Stimulated activated CD8-positive, alpha-beta memory T cell treated with anti-CD3 and anti-CD28 coated beads, Interleukin-4, amount 100 ng/mL, for 1 hour (primary cell): ENCODE measurements at places on chromosomes 7 and 10.

- DNase-seq = no peak
Observed at GRCh38 chr7:117791877-117792780, 81.1 kb downstream of the CTTNBP2 start.

DNA sequence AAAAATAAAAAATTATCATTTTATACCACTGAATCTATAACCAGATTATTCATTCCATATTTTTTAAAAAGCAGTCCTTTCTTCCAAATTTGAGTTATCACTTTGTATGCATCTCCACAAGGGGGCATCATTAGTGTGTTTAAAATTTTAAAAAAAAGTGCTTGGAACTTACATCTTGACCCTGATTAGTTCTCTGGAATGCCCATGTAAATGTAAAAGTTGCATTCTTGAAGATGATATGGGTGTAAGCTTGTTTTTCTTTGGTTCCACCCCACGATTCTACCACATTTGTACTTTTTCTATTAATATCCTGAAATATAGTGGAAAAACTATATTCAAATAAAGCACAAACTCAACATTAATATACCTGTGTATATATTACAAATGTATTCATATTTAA, 144.9 kb downstream of the ELAPOR2 start:
- DNase-seq = no peak

GRCh38 chr10:125375210-125375609, 214.8 kb upstream of the CTBP2 start:
- DNase-seq = no peak

- no peak for DNase-seq
Observed at GRCh38 chr10:73655257-73655989, 406 bp downstream of the SYNPO2L start.

- no peak for DNase-seq
Observed at GRCh38 chr10:32621969-32622368, 176.0 kb downstream of the CCDC7 start.

GRCh38 chr10:52488606-52489485, 174.8 kb downstream of the DKK1 start:
- no peak for DNase-seq

- no peak for DNase-seq
Observed at GRCh38 chr7:36594445-36594844, 129.8 kb downstream of the AOAH start.

DNA sequence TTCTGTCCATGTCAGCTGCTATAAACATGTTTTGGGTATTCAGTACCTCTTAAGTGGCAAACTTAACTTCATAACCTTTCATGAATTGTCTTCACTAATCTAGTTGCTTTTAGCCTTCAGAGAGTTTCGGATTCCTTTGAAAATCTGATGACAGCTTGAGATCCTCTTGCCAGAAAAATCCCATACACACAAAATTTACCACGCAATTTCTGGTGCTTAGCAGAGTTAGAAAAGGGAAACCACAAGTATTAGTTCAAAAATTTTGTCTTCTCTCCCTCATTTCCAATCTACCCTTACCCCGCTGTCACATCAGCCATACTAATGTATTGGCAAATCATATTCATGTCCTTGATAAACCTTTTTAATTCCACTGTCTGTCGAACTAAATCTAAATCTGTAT, 72.7 kb upstream of the TMEM106B start:
- DNase-seq = no peak

GRCh38 chr7:158139499-158139898, 448.1 kb downstream of the PTPRN2 start:
- DNase-seq = no peak

DNA sequence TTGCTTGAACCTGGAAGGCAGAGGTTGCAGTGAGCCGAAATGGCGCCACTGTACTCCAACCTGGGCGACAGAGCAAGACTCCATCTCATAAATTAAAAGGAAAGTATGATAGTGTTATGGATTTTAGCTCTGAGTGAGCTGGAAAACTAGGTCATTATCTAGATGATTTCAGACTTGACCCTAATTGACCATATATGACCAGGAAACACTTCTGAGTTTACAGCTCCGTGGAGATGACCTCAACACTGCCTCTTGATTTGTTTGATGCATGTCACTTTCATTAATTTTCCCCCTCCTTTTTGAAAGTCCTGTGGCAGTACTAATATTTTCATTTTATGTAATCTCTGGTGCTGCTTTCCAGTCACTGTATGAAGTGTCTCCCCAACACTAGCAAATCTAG, 7.8 kb upstream of the SEC61A2 start:
- DNase-seq = no peak

DNA sequence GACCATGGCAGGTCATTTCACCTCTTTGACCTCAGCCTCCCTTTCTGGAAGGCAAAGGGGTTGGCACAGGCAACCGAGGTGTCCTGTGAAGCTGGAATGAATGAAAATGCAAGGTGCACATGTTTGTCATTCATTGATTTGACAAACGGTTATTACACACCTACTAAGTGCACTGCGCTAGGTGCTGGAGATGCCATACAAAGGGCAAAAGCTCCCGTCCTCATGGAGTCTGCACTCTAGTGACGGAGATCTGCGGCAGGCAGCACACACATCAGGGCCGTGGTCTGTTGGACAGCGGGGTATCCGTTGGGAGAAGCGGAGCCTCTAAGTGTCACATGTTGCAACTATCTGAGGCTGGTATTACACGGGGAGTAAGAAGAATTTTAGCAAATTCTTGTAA, 44.2 kb downstream of the PRF1 start:
- DNase-seq = no peak

- DNase-seq = no peak
Observed at GRCh38 chr10:101972761-101973160, 83.2 kb downstream of the ARMH3 start.
